ENCODE measurements at places on chromosomes 11 and 22.

GRCh38 chr11:58444300-58444699 lies 2.3 kb upstream of the OR5B12 start:
- DNase-seq = no peak

DNA sequence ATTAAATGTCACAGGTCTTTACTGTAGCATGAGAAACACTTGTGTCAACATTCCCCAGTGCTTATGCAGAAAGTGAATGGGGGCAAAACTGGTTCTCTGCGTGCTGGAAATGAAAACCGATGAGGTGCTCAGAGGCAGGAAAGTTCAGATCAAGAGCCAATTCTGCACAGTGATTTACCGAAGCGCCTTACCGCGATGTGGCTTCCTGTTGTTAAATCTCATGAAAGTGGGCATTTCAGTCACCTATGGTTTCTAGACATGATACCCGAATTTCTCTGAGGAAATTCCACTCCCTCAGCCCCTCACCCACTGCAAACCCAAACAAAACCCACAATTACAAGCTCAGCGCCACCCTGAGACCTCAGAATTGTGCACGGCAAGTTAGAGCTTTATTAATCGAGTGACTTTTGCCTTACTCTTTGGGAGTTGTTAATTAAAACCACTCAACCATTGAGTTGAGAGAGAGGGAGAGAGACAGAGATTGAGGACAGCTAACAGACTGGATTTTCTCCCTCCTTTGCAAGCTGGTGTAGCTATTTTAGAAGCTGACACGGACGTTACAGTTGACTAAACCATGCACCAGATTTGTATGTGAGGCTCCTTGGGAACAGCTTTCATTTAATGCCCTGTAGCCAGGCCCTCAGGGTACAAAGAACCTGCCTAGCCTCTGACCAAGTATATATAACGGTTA lies 196.4 kb downstream of the DBX1 start:
- DNase-seq = peak; percentile 27

GRCh38 chr11:87454241-87454640 lies 416.5 kb downstream of the TMEM135 start:
- DNase-seq = no peak

- DNase-seq = no peak
Observed at GRCh38 chr11:124605719-124606118, 5.5 kb upstream of the PANX3 start.

DNA sequence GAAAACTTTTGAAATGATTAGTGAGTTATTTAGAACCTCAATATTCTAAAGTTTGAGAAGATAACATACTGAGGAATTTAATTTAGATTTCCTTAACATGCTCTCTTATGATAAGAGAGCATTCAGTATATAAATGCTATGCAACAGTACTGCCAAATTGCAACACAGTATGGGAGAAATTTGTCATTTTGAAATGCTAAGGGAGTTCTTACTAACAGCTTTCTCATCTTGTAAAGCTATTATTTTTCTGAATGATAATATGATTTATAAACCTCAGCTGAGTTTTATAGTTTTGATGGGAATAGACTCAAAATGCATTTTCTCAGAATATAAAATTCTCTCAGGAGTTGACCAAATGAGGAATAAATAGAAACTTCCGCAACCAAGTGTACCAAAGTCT lies 108.4 kb downstream of the SPON1 start:
- no peak for DNase-seq

- peak; percentile 23 for DNase-seq
Observed at GRCh38 chr22:35641494-35642120, 6.6 kb upstream of the APOL6 start.

- no peak for DNase-seq
Observed at GRCh38 chr22:50206599-50206998, 5.8 kb downstream of the SELENOO start.

- DNase-seq = peak; percentile 18
Observed at GRCh38 chr11:76638270-76639197, 32.0 kb downstream of the LRRC32 start.

GRCh38 chr11:2744166-2744565 lies 44.4 kb upstream of the KCNQ1OT1 start:
- DNase-seq = no peak

DNA sequence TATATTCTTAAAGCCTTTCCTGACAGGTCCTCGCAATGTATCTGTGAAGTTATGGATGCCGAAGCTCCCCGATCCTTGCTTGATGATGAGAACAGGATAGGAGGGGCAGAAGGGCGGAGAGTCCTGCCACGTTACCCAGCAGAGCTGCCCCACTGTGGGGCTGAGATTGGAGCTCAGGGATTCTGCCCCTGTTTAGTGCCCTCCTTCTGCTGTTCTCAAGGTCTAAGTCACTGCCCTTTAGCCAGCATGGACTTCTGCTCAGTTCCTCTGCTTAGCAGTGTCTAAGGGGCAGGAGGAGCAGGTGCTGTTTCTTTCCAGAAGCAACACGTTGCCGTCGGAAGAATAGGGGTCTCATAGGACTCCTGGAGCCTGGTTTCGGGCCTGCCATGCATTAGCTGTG lies 164.2 kb upstream of the B3GAT1 start:
- DNase-seq = peak; percentile 8

DNA sequence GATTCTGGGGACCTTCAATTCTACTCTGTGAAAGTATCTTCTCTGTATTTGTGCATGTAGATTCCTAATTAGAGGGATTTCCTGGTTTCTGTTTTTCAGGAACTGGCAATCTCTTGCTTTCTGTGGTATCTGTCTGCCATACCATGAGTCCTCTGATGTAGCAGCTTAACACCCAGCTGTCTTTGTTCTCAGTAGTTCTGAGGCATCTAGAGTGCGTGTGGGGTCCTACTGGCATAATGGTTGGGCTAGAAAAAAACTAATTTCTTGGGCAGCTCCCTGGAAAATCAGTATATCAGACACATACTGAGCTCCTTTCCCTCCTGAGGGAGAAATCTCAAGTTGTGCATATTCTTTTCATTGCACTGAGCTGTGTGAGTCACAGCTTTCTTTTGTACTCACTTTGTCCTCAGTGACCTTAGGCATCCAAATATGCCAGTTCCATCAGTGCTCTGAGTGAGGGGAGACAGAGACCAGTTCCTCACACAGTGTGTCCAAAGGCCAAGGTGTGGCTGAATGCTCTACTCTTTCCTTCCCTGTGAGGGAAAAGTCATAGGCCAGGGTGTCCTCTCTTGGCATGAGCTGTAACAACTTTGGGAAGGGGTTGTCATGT lies 35.5 kb upstream of the SLC22A24 start:
- no peak for DNase-seq

DNA sequence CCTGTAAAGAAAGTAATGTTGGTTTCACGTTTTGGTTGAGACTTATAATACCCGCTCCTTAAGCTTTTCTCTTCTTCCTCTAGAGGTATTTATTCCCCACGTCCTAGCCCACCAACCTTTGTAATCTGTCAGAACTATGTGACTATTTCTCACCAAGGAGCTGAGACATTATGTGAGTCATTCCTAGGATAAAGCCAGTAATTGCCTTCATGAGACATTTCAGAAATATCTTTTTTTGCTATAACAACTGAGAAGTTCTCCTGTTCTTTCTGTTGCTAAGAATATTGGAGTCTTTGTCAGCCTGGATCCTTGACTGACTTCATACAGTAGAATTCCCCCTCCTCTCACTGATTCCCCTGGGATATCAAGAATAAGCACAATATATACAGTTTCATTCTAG lies 1497.0 kb upstream of the TENM4 start:
- DNase-seq = no peak

DNA sequence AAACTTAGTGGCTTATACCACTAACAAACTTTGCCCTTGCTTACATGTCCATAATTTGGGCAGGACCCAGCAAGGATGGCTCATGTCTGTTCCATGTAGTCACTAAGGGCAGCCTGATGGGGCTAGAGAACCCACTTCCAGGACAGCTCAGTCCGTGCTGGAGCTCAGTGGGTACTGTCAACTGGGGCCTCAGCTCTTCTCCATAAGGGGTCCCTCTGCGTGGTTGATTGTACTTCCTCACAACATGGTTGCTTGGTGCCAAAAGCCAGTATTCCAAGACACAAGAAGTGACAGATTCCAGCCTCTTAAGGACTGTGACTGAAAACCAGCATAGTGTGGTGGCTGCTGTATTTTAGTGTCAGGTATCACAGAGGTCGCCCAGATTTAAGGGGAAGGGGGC lies 675.2 kb downstream of the TBC1D22A start:
- no peak for DNase-seq

- no peak for DNase-seq
Observed at GRCh38 chr11:72627594-72628281, 46.5 kb downstream of the PDE2A start.

DNA sequence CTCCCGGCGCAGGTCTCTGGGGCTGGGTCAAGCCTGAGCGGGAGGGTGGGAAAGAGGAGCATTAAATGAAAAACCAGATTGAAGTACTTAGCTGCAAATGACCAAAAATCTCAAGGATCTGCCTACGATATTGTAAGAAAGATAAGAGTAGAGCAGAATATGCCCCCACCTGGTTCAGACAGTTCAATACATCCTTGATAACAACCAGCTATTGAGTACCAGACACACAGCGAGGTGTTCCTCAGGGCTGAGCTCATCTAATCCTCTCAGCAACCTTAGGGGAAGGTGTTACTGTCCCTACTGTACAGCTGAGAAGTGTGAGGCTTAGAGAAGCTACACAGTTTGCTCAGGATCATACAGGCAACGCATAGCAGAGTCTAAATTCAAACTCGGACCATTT lies 27.4 kb upstream of the HMGXB4 start:
- no peak for DNase-seq

DNA sequence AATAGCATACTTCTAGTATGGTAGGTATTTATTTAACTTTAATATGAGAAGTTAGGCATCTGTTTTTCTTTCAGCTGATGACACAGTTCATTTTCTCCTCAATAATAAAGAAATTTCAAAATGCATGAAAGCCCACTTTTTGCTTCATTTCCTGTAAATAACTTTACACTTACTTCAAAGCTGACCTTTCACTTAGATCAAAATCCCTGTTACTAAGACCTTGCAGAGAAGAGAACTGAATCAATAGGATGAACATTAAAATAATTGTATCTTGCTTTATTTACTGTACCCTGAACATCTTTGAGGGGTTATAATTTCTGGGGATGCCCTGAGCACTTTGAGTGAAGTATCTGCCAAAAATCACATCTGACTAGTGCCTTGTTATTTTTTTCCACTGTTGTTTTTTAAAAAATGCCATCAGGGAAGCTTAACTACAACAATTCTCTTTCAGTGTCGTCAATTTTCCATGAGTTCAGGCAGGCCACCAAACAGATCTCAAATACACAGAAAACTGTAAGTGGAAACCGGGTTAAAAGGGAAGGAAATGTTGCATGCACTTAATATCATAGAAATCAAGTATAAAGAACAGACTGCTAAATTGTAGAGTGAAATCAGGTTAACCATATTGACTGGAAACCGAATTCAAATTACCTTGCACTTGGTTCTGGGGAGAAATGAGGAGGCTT lies 206.2 kb downstream of the MAML2 start:
- DNase-seq = no peak

DNA sequence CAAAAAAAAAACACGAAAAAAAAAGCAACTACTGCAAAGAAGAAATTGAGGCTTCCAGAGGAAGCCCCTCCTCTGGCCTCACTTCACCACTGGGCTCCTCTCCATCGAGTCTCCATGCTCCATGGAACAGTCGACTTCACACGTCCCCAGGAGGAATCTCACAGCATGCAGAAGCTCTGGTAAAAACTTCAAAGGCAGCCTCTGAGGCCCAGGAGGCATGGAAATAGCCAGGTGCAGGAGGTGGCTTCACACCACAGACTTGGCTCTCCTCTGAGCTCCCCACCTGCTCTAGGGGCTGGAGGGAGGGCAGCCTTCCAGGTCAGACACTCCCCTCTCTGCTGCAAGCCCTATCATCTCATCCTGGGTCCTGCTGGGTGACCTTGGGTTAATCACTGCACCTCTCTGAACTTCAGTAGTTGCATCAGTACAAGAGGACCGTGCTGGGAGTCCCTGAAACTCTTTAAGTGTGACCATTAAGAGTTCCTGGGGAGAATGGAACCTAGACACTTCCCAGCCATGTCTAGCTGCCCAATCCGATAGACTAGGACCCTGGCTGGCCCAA lies 8.2 kb downstream of the PDE2A start:
- no peak for DNase-seq
